T47D (cell line): ENCODE measurements at places on chromosomes 2 and 18.

- peak; percentile 51 for DNase-seq
Measured at GRCh38 chr2:121036226-121036692, 248.7 kb downstream of the TFCP2L1 start.

- DNase-seq, result peak; percentile 72
Measured at GRCh38 chr2:32812316-32812715, 134.4 kb upstream of the LTBP1 start.

DNA sequence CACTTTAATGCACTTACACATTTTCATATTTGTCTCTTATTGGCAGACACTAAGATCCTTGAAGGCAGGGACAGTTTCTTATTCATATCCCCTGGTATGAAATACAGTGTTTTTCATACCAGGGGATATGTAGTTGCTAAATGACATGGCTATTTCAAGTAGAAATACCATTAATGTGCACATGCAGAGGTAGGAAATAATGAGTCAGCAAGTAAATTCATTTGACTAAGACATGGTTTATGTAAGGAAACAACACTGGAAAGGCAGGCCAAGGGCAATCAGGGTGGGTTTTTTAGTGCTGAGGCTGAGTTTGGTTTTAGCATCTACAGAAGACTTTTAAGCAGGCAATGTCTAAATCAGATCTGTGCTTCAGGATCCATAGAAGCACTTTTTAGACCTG lies 155.9 kb downstream of the WDPCP start:
- no peak for DNase-seq

DNA sequence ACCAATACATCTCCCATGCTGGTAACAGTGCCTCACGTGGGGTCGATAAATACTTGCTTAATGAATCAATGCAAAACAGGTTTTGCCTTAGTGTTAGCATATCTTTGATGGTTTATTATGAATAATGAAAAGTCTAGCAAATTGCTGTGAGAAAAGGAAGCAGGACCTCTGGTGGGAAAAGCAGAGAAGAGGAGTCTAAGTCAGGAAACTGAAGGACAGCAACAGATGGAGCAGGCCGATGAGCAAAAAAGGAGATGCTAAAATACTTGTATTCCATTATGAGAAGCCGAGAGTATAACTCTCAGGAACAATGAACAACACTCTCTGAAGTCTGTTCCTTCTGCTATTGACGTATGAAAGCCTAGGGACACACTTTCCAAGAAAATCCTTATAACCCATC lies 555.2 kb upstream of the KLHL29 start:
- DNase-seq, result no peak

DNA sequence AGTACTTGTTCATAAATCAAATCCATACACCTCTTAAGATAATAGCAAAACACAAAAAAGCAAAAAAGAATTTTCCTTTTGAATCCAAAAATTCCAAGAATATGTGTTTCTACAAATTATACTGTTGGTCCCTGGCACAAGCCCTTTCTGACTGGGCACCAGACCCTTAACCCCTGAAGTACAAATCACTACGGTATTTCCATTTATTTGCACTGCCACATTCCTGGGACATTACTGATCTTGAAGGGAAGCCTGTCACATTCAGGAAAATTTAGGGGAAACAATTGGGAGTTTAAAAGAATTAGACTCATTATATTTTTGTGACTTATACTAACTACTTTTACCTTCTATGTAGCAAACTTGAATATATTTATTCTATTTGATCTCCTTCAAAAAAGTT lies 98.8 kb downstream of the ZNF521 start:
- DNase-seq, result no peak

GRCh38 chr18:76493213-76494161 lies 1.6 kb downstream of the ZNF516 start:
- DNase-seq, result no peak

- no peak for DNase-seq
Measured at GRCh38 chr2:161223139-161223732, 63.0 kb downstream of the TANK start.

DNA sequence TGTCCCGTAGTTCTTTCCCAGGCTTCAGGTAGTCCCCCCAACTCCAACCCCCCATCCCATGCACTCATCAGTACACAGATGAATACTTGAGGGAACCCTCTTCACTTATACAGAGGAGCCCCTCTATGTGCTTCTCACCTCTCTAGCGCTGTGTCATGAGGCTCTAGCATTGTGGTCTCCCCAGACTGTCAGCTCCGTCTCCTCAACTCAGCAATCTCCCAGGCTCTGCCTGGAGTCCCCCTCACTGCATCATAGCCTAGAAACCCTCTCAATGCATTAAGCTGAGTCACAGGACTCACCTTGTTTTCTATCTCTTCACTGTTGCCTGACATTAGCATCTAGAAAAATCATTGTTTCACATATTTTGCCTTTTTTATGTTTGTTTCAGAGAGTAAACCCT lies 20.2 kb upstream of the PRKCE start:
- no peak for DNase-seq

DNA sequence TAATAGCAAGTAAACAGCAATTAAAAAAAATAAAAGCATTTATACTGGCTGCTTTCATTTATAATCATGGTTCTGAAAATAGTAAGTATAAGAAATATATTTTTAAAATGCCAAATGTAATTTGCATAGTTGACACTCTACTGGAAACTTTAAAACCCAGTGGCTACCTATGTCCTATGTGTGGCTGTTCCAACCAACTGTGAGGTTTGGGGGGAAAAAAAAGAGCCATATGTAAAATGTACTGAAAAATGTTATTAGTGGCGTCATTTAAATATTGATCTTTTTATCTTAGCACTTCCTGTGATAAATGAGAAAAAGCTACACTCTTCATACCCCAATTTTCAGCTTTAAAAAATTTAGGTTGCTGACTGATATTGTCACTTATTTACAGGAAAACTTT lies 270.7 kb downstream of the TCF4 start:
- no peak for DNase-seq

- no peak for DNase-seq
Measured at GRCh38 chr18:63267975-63268721, 51.4 kb downstream of the BCL2 start.

DNA sequence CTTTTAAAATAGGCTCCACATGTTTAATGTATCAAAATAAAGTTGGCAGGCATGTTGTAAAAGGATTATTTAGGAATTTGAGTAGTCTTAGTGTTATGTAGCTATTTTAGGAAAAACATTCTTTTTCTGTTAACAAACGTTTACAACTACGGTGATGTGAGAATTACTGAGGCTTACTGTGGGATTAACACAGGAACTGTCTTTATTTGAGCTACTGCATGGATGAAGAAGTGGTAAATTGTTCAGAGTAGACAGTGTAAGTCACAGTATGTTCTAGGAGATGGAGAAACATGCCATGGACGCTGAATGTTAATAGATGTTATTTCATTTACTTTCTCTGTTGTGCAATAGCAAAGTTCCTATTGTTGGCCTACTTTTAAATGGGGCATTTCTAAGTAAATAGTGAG lies 1.6 kb downstream of the PPM1B start:
- peak; percentile 1 for DNase-seq

DNA sequence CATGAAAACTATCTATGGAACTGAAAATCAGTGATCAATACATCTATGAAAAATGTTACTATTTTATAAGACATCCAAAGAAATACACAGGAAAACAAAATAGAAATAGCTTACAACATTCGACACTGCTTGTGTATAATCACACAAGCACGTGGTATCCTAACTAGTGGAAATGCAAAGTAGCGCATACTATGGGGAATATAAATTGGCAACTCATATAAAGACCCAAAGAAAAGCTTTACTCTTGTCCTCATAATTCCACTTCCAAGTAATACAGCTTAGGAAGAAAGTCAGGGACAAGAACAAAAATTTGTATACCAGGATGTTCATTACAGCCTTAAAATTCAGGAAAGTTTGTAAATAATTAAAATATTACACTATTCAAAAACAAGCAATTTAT lies 384.6 kb downstream of the NRXN1 start:
- DNase-seq, result no peak

DNA sequence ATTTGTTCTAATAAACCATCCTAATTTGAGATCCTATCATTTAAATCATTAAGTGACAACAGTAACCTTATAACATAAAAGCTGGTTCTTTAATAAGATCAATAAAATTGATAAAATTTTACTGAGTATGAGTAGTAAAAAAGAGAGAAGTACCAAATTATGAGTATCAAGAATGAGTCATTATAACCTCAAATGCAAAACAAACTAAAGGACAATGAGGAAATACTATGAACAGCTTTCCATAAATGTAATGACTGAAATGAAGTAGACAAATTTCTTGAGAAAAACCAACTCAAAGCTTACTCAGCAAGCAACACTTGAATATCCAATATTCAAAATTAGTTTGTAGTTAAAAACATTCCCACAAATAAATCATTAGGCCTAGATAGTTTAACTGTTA lies 433.0 kb downstream of the ZEB2 start:
- no peak for DNase-seq

DNA sequence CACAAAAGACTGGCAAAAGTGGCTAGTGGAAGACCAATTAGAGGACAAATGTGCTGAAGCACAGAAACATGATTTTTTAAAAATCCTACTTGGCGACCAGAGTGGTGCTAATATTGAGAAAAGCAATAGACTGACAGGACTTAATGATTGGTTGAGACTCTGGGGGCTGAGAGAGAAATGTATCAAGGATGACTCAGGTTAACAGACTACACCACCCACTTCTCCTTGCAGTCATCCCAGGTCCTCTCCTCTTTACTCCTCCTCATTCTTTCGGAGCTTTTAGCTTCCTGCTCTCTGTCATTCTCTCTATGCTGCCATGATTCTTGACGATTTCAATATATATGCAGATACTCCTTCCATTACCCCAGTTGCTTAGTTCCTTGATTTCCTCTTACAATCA lies 54.6 kb upstream of the CYTIP start:
- DNase-seq, result no peak

DNA sequence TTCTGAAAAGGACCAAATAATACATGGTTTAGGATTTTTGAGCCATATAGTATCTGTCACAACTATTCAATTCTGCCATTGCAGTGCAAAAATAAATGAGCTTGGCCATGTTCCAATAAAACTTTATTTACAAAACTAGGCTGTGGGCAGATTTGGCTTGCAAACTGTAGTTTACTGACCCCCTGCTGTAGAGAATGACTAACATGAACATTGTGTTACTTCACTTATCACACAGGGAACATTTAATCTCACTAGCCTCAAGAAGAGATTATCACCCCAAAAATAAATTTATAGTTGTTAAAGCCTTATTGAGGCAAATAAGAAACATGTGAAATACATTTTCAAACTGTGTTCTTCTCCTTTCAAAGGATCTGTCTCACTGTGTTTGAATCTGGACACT lies 766.2 kb downstream of the MBD2 start:
- no peak for DNase-seq

- DNase-seq, result no peak
Measured at GRCh38 chr2:83063511-83063910, 1395.6 kb downstream of the SUCLG1 start.

- no peak for DNase-seq
Measured at GRCh38 chr2:239412905-239413603, 12.2 kb upstream of the HDAC4 start.

DNA sequence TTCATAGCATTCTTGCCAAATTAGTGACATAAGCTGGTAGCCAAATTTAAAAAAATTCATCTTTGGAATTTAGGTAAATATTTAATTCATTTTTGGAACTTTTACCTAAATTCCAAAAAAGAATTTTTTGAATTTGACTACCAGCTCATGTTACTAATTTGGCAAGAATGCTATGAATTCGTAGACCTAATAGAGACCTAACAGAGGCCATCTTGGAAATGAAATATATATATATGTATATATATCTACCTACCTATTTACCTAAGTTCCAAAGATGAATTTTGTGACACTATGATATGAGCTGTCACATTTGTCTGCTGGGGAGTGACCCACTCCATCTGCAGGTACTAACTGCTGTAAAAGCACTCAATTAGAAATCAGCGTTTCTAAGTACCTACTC lies 65.6 kb downstream of the MYOM1 start:
- DNase-seq, result no peak

DNA sequence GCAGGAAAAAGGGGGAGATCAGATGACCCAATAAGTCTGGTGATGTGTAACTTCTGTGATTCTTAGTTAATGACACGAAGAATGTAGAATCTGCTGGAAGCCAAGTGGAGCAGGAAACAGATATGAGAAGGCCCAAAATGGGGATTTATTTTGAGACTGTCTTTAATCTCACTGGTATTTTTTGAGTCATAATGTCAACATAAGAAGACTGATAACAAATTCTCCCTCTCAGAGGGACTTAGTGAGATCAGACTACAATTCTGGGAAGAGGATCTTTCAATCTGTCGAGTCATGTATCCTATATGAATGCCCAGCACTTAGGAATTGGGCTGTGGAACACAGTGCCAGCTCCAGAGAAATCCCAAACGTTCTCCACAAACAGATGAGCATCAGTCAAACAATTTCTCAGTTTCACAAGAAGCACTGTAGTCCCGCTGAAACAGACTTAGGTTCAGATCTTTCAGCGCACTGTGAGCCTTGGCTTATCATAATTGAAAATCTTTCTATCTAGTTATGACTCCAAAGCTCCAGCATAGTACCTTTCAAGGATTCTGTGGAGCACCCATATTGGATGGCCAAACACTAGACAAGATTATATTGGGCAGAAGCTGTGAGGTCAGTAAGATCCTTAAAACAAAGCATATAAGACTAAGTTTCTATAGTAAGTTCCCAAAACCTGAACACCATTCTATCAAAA lies 738.2 kb downstream of the LRP1B start:
- DNase-seq, result no peak

GRCh38 chr2:25257931-25258846 lies 83.5 kb downstream of the DNMT3A start:
- DNase-seq, result no peak

- DNase-seq, result no peak
Measured at GRCh38 chr2:132951008-132951714, 281.2 kb upstream of the LYPD1 start.

GRCh38 chr2:236172255-236173035 lies 4.3 kb upstream of the GBX2 start:
- DNase-seq, result no peak

DNA sequence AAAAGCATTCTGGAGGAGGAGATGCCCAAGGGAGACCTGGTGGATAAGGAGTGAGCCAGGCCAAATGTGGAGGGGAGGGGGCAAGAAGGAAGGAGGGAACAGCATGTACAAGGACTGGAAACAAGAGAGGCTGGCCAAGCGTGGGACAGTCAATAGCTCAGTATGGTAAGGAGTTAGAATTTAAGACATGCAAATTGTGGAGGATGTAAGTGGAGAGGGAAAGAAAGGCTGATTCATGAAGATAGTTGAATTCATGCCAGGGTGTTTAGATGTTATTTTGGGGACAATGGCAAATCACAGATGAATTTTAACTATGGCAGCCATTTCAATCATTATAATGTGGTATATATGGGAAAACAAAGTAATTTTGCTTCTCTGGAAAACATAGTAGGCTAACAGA lies 462.3 kb downstream of the MEIS1 start:
- no peak for DNase-seq

GRCh38 chr2:138502255-138503086 lies 901 bp downstream of the SPOPL start:
- DNase-seq, result no peak

- no peak for DNase-seq
Measured at GRCh38 chr2:205754924-205755321, 72.6 kb downstream of the NRP2 start.

- no peak for DNase-seq
Measured at GRCh38 chr2:137826373-137827372, 137.6 kb upstream of the HNMT start.

GRCh38 chr2:9768388-9768787 lies 74.9 kb upstream of the TAF1B start:
- DNase-seq, result no peak
